Tibial artery (tissue), 4 donors: ENCODE measurements at places on chromosomes 2 and 18.

- H3K27ac ChIP-seq, result no peak overlapping the region
- DNase-seq, result no peak
- no peaks in the 10 kb centered on the region for H3K36me3 ChIP-seq
- no peaks in the 10 kb centered on the region for H3K27me3 ChIP-seq
- H3K4me3 ChIP-seq, result no peak overlapping the region
These were observed 21.9 kb upstream of the DNAJC10 start for GRCh38 chr2:182694189-182694588.

DNA sequence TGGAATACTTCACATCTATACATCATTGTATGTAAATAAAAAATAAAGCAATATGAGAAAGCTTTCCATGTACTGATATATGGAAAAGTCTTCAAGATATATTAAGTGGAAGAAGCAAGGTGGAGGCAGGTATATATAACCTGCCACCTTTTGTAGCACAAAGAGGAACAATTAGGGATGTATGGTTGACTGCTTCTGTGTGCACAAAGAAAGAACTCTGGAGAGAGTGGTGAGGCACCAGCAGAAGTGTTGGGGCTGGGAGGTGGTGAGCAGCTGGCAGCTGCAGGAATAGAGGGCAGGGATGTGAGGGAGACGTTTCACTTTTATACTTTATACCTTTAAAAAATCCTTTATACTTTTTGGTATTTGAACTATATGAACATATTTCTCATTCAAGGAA lies 26.1 kb downstream of the KIF5C start:
- no peak overlapping the region for H3K27ac ChIP-seq
- no peaks in the 10 kb centered on the region for H3K4me1 ChIP-seq
- no peak for DNase-seq
- no peaks in the 10 kb centered on the region for H3K27me3 ChIP-seq

DNA sequence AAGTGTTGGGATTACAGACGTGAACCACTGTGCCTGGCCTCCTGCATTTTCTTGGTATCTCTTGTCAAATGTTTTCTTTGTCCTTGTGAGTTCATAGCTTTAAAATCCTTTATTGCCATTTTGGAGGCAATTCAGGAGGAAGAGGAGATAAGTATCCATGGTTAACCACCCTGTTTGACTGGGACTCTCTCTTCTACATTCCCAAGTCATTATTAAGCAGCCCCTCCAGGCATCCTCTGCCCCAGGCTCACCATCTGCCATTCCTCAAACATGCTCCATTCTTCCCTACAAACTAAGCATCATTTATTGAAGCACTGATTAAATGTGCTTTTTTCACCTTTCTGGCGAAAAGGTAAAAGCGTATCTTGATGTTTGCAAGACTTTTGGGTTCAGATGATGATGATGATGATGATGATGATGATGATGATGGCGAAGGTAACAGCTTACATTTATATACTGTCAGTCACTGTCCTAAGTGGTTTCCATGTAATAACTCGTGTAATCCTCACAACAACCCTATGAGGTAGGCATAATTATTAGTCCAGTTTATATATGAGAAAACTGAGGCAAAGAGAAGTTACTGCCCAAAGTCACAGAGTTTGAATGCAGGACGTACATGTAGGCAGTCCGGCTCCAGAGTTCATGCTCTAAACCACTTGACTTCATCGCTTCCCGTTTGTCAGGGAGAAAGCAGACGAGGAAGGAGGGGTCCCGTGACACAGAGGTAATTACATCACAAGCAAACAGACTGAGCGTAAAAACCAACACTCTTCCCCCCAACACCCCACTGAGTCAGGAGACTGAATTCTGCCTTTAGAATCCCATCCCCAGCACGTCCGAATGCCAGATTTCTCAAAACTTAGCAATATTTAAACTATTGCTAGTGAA lies 69.7 kb upstream of the ACKR3 start:
- H3K27me3 ChIP-seq, result no peaks in the 10 kb centered on the region
- no peak for DNase-seq
- H3K27ac ChIP-seq, result no peak overlapping the region
- H3K36me3 ChIP-seq, result peaks cover 6% of the 10 kb centered on the region
- H3K4me3 ChIP-seq, result no peak overlapping the region

- no peak overlapping the region for H3K27ac ChIP-seq
- DNase-seq, result no peak
- H3K4me1 ChIP-seq, result peaks cover 13% of the 10 kb centered on the region
- H3K4me3 ChIP-seq, result no peak overlapping the region
- H3K27me3 ChIP-seq, result no peaks in the 10 kb centered on the region
These were observed 56.4 kb downstream of the KCNH7 start for GRCh38 chr2:162782138-162782537.

DNA sequence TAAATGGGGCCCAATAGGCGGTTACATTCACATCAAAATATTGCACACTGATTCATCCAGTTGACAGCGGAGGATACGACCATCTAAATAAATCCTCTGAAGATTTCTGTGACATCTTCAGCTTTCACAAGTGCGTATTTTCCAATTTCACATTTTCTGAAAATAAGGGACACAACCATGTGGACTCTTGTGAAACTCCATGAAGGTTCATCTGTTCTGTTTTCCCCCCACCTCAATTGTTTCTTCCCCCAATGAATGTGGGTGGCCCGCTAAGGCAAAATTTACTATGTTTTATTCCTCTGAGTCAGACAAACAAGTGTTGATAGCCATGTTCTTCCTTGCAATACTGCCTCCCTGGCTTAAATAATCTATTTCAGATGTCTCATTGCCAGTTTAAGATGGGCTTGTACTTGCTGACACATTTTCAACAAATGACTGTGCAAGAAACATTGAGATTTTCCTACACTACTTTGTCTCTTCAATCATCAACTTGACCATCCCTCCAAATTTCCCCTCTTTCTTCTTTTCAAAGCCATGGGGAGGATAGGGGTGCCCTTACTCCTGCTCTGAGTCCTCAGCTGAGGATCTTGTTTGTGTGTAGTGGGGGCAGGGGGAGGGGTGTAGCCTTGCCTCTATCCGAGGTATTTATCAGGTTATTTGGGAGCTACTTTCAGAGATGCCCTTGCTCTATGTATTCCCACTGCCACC lies 78.2 kb downstream of the BCL11A start:
- no peak overlapping the region for H3K27ac ChIP-seq
- no peaks in the 10 kb centered on the region for H3K36me3 ChIP-seq
- no peak for DNase-seq

DNA sequence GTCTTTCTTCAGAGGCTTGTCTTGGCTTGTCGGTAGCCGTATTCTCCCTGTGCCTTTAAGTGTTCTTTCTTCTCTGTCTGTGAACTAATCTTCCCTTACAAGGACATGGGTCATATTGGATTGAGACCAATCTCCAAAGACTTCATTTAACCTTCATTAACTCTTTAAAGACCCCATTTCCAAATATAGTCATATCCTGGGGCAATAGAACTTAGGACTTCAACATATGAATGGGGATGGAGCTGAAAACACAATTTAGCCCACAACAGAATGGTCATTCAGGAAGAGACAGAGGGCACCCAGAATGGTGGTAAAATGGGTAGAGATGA lies 82.1 kb upstream of the TANK start:
- no peak for DNase-seq
- H3K4me1 ChIP-seq, result no peaks in the 10 kb centered on the region
- no peak overlapping the region for H3K27ac ChIP-seq
- H3K36me3 ChIP-seq, result no peaks in the 10 kb centered on the region

DNA sequence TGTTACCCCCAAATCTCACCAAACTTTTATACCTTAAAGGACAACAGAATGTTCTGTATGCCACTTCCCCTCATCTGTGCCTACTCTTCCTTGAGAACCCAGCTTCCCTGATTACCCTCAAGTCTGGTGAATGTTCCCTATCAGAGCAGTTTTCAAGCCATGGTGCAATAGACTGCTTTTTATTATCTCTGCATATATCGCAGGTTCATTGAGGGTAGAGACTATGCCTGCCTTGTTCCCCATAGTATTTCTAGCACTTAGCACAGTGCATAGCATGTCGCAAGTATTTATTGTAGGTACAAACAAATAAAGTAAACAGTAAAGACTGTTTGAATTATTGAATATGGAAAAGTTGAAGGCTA lies 146.6 kb downstream of the HAUS1 start:
- DNase-seq, result no peak
- no peak overlapping the region for H3K4me3 ChIP-seq
- H3K27me3 ChIP-seq, result no peaks in the 10 kb centered on the region
- H3K36me3 ChIP-seq, result no peaks in the 10 kb centered on the region

GRCh38 chr2:18791172-18791797 lies 201.9 kb upstream of the NT5C1B start:
- H3K27ac ChIP-seq, result no peak overlapping the region
- H3K4me3 ChIP-seq, result no peak overlapping the region
- DNase-seq, result no peak

GRCh38 chr2:59249441-59250306 lies 1008.5 kb upstream of the FANCL start:
- no peaks in the 10 kb centered on the region for H3K27me3 ChIP-seq
- H3K4me1 ChIP-seq, result no peaks in the 10 kb centered on the region
- no peak overlapping the region for H3K27ac ChIP-seq
- no peaks in the 10 kb centered on the region for H3K36me3 ChIP-seq
- DNase-seq, result no peak
- H3K4me3 ChIP-seq, result no peak overlapping the region
